Progenitor cell of endocrine pancreas (in vitro differentiated cells): ENCODE measurements at places on chromosomes 5 and 9. TPM values are rescaled to one million over a fixed set of nuclear protein-coding genes. Genes with fewer than 3 reads are reported as not detected.

DNA sequence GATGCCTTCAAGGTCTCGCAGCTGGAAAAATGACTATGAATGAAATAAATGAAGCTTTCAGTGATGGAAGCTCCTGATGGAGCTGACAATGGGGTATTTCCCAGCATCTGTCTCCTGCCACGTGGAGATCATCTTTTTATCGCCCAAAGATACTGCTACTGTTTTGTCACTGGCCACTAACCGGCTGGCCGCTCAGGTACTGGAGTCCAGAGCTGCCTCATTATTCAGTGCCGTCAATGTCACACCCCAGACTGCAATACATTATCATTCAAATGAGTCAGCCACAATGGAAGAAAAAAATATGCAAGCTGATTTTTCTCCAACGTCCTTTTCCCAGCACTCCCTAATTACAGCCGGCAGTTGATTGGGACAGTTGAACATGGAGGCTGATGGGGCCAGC, 280.4 kb downstream of the ZSWIM6 start:
- no peak overlapping the region for H3K27ac ChIP-seq
- no peaks in the 10 kb centered on the region for H3K36me3 ChIP-seq
- H3K27me3 ChIP-seq, result peaks cover 8% of the 10 kb centered on the region

- peaks cover 30% of the 10 kb centered on the region for H3K4me1 ChIP-seq
- H3K4me3 ChIP-seq, result no peak overlapping the region
- no peaks in the 10 kb centered on the region for H3K36me3 ChIP-seq
- no peak overlapping the region for H3K27ac ChIP-seq
Observed at GRCh38 chr9:120692901-120693699, 21.2 kb downstream of the MEGF9 start.

GRCh38 chr9:124884376-124884775, 22.4 kb downstream of the ARPC5L start:
- no peaks in the 10 kb centered on the region for H3K27me3 ChIP-seq
- no peak for DNase-seq
- no peak overlapping the region for H3K4me3 ChIP-seq
- peaks cover 12% of the 10 kb centered on the region for H3K36me3 ChIP-seq
- H3K4me1 ChIP-seq, result no peaks in the 10 kb centered on the region

GRCh38 chr9:112794731-112795130, 44.2 kb downstream of the SNX30 start:
- no peaks in the 10 kb centered on the region for H3K27me3 ChIP-seq
- H3K36me3 ChIP-seq, result no peaks in the 10 kb centered on the region
- no peak for DNase-seq
- H3K4me1 ChIP-seq, result no peaks in the 10 kb centered on the region

- H3K27ac ChIP-seq, result no peak overlapping the region
- H3K27me3 ChIP-seq, result no peaks in the 10 kb centered on the region
- H3K36me3 ChIP-seq, result peaks cover 12% of the 10 kb centered on the region
Observed at GRCh38 chr9:2085716-2086115, 70.6 kb downstream of the SMARCA2 start.

- H3K4me3 ChIP-seq, result no peak overlapping the region
- no peaks in the 10 kb centered on the region for H3K36me3 ChIP-seq
- no peaks in the 10 kb centered on the region for H3K4me1 ChIP-seq
Observed at GRCh38 chr9:17739022-17739421, 160.2 kb downstream of the SH3GL2 start.

GRCh38 chr9:86782831-86783230, 164.5 kb downstream of the GAS1 start:
- no peak overlapping the region for H3K4me3 ChIP-seq
- no peak overlapping the region for H3K27ac ChIP-seq
- DNase-seq, result no peak

GRCh38 chr9:5554254-5554653, 43.9 kb downstream of the PDCD1LG2 start:
- no peak for DNase-seq
- H3K4me1 ChIP-seq, result no peaks in the 10 kb centered on the region
- H3K4me3 ChIP-seq, result no peak overlapping the region
- no peaks in the 10 kb centered on the region for H3K36me3 ChIP-seq
- H3K27me3 ChIP-seq, result no peaks in the 10 kb centered on the region
- H3K27ac ChIP-seq, result no peak overlapping the region

- H3K27ac ChIP-seq, result no peak overlapping the region
- H3K36me3 ChIP-seq, result no peaks in the 10 kb centered on the region
- H3K4me3 ChIP-seq, result no peak overlapping the region
- H3K4me1 ChIP-seq, result peaks cover 6% of the 10 kb centered on the region
- H3K27me3 ChIP-seq, result no peaks in the 10 kb centered on the region
Observed at GRCh38 chr5:104815212-104815611, 1252.6 kb upstream of the NUDT12 start.

DNA sequence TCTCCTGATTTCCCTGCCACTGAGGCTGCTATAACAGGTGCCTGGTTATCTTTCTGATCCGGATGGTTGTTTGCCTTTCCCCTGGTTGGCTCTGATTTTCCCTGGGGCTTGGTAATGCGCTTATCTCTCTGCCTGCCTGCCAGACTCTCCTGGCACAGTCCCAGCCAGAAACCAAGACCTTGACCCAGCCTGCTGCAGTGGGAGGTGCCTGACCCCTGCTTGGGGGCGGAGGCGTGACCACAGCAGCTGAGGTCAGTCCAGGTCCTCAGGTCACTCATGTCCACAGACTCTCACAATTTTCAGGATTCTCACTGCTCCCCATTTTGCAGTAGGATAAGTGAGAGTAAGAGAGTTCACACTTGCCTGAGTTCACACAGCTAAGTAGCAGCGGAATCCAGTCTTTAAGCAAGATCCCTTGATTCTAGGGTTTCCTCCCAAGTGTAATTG, 24.4 kb upstream of the SYNPO start:
- H3K4me1 ChIP-seq, result peaks cover 8% of the 10 kb centered on the region
- H3K4me3 ChIP-seq, result no peak overlapping the region
- H3K36me3 ChIP-seq, result no peaks in the 10 kb centered on the region
- no peak for DNase-seq
- H3K27me3 ChIP-seq, result peaks cover 28% of the 10 kb centered on the region
- H3K27ac ChIP-seq, result no peak overlapping the region

The CYLC2 gene
- total RNA-seq, result not detected in 2 replicates

- no peak for DNase-seq
- no peak overlapping the region for H3K27ac ChIP-seq
- H3K36me3 ChIP-seq, result no peaks in the 10 kb centered on the region
- no peak overlapping the region for H3K4me3 ChIP-seq
- H3K4me1 ChIP-seq, result peaks cover 14% of the 10 kb centered on the region
Observed at GRCh38 chr9:114898741-114899140, 31.6 kb downstream of the TNFSF8 start.

The GGTA1 gene
- total RNA-seq, result not detected in 2 replicates

DNA sequence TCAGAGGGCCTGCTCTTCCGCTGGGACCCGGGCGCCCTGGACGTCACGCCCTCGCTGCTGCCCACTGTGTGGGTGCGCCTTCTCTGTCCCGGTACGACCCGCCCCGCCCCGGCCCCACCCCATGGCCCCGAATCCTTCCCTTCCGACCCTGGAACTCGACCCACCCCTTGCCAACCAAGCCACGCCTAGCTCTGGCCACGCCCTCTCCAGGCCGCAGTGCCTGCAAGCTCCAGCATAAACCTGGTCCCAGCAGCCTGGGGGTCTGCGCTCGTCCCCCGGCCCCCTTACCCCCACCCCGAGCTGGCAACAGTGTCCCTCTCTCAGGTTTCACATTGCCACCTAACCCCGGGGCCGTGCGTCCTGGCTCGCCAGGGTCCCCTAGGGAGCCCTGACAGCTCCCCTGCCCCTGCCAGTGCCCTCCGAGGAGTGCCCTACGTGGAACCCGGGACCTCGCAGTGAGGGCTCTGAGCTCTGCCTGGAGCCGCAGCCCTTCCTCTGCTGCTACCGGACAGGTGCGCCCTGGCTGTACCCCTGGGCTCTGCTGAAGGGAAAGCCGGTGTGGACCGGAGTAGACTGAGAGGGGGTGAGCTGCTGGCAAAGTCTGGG, 3.4 kb downstream of the ADGRD2 start:
- no peak overlapping the region for H3K27ac ChIP-seq
- no peak overlapping the region for H3K4me3 ChIP-seq
- no peak for DNase-seq
- peaks cover 55% of the 10 kb centered on the region for H3K27me3 ChIP-seq

GRCh38 chr5:176432707-176433106, 15.5 kb upstream of the FAF2 start:
- H3K36me3 ChIP-seq, result peaks cover 1% of the 10 kb centered on the region
- DNase-seq, result no peak
- H3K27me3 ChIP-seq, result no peaks in the 10 kb centered on the region
- H3K4me1 ChIP-seq, result no peaks in the 10 kb centered on the region

GRCh38 chr5:65774346-65774745, 52.3 kb downstream of the NLN start:
- H3K27me3 ChIP-seq, result no peaks in the 10 kb centered on the region
- no peak overlapping the region for H3K4me3 ChIP-seq
- H3K27ac ChIP-seq, result no peak overlapping the region
- H3K4me1 ChIP-seq, result peaks cover 2% of the 10 kb centered on the region
- no peak for DNase-seq

DNA sequence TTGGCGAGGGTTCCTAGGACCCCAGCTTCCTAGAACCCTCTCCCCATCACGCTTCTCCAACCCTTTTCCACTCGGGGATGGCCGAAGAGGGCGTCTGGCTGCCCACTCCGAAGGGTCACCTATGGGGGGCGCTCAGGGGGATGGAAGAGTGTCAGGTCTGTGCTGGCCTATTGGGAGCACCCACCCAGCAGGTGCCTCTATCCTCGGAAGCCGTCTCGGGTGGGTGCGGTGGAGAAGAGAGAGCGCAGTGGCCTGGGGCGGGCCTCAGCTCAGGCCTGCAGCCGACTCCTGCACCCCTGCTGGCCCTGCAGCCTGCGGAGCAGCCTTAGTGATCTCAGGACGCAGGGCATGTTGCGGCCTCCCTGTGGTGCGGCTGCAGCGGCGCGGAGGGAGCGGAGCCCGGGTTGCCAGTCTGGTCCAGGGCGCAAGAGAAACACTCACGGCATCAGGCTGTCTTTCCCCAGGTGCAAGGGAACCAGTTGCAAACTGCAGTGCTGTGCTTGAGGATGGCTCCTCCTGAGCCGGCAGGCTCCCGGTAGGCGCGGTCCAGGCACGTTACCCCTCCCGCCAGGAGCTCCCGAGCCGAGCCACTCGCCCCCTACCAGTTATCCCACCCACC, 1.5 kb upstream of the IRX2 start:
- H3K27ac ChIP-seq, result no peak overlapping the region
- peak overlapping the region; percentile 70 for H3K4me3 ChIP-seq
- no peak for DNase-seq
- peaks cover 13% of the 10 kb centered on the region for H3K4me1 ChIP-seq
- H3K27me3 ChIP-seq, result peaks cover 66% of the 10 kb centered on the region
- H3K36me3 ChIP-seq, result peaks cover 7% of the 10 kb centered on the region

DNA sequence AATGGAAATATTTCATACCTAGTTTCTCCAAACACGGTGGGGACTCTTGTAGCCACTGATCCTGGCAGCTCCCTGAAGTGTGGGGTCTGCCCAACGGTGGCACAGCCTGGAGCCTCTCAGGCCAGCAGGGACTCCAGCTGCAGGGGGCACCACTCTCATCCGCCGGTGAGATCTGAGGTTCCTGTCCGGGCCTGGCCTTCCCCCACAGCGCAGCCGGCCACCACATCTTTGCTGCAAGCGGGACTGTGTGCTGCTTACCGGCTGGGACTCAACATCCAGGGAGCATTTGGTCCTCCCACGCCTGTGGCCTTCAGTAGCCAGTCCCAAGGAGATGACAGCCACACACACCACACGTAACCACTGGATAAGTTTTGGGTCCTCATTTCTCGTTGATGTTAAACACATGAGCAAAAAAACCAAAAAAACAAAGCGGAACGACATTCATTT, 7.7 kb upstream of the NKX2-5 start:
- no peak overlapping the region for H3K27ac ChIP-seq
- H3K36me3 ChIP-seq, result no peaks in the 10 kb centered on the region
- peaks cover 96% of the 10 kb centered on the region for H3K27me3 ChIP-seq

DNA sequence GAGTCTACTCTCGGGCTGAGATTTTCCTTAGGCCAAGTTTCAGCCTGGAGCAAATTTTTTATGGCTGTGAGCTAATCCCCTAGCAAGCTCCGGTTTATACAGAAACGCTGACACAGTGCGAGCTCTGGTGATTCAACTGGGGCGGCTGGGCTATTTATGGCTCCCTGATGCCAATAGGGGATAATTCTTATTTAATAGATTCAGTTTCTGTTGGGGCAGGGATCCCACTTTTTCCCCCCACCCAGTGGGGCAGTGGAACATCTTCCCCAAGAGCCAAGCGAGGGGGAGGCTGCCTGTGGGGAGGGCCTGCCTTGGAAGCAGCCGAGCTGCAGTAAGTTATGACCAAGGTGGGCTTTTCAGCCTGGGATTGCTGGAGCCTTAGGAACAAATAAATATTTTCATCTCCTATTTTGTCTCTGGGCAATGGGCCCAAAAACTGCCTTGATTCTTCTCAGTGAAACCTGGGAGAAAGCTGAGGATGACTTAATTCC, 129.1 kb downstream of the MACROH2A1 start:
- no peak overlapping the region for H3K4me3 ChIP-seq
- H3K4me1 ChIP-seq, result peaks cover 10% of the 10 kb centered on the region
- no peak overlapping the region for H3K27ac ChIP-seq
- DNase-seq, result no peak
- peaks cover 9% of the 10 kb centered on the region for H3K27me3 ChIP-seq
- no peaks in the 10 kb centered on the region for H3K36me3 ChIP-seq

The OBP2B gene
- not detected in 2 replicates for total RNA-seq

The EIF4E1B gene
- not detected in 2 replicates for total RNA-seq

GRCh38 chr9:113475992-113476391, 12.5 kb downstream of the RGS3 start:
- no peaks in the 10 kb centered on the region for H3K27me3 ChIP-seq
- H3K4me1 ChIP-seq, result no peaks in the 10 kb centered on the region
- H3K36me3 ChIP-seq, result peaks cover 3% of the 10 kb centered on the region
- no peak overlapping the region for H3K27ac ChIP-seq

GRCh38 chr5:134091626-134092121, 22.8 kb upstream of the TCF7 start:
- H3K27me3 ChIP-seq, result peaks cover 8% of the 10 kb centered on the region
- H3K27ac ChIP-seq, result no peak overlapping the region
- no peak overlapping the region for H3K4me3 ChIP-seq
- H3K4me1 ChIP-seq, result peaks cover 1% of the 10 kb centered on the region
- no peaks in the 10 kb centered on the region for H3K36me3 ChIP-seq
- DNase-seq, result no peak
